PC-9 (cell line): ENCODE measurements at places on chromosomes 2 and 18. TPM values are rescaled to one million over a fixed set of nuclear protein-coding genes. Genes with fewer than 3 reads are reported as not detected.

Gene INHA
- total RNA-seq = 5.2 and 9.1 TPM in 2 replicates

Gene ACTG2
- total RNA-seq = not detected in 2 replicates

Gene ZNF385B
- total RNA-seq = 2.8 and 4.1 TPM in 2 replicates

Gene MYCN
- total RNA-seq = not detected in 2 replicates

Gene TMEM169
- 0.46 and 0.58 TPM in 2 replicates for total RNA-seq

Gene FHOD3
- total RNA-seq = 10.6 and 13.3 TPM in 2 replicates

Gene CRYGD
- not detected in 2 replicates for total RNA-seq

Gene TNFAIP6
- total RNA-seq = not detected in 2 replicates

Gene G6PC2
- not detected in 2 replicates for total RNA-seq

- H3K27me3 ChIP-seq = peaks cover 39% of the 10 kb centered on the region
- H3K4me1 ChIP-seq = no peaks in the 10 kb centered on the region
- no peaks in the 10 kb centered on the region for H3K36me3 ChIP-seq
- no peak for DNase-seq
These were observed 18.8 kb upstream of the SOX11 start for GRCh38 chr2:5673145-5674025.

- 0 out of 2 replicates have a peak, but pooled peaks cover 8% of the 10 kb centered on the region for H3K27me3 ChIP-seq
- no peak for DNase-seq
- H3K36me3 ChIP-seq = no peaks in the 10 kb centered on the region
- no peak overlapping the region for H3K27ac ChIP-seq
These were observed 166.0 kb upstream of the FAM98A start for GRCh38 chr2:33765122-33765521.

- H3K4me3 ChIP-seq = no peak overlapping the region
- no peak for DNase-seq
- no peaks in the 10 kb centered on the region for H3K4me1 ChIP-seq
- H3K27ac ChIP-seq = no peak overlapping the region
These were observed 32.9 kb downstream of the ACTR3 start for GRCh38 chr2:113922784-113923183.

DNA sequence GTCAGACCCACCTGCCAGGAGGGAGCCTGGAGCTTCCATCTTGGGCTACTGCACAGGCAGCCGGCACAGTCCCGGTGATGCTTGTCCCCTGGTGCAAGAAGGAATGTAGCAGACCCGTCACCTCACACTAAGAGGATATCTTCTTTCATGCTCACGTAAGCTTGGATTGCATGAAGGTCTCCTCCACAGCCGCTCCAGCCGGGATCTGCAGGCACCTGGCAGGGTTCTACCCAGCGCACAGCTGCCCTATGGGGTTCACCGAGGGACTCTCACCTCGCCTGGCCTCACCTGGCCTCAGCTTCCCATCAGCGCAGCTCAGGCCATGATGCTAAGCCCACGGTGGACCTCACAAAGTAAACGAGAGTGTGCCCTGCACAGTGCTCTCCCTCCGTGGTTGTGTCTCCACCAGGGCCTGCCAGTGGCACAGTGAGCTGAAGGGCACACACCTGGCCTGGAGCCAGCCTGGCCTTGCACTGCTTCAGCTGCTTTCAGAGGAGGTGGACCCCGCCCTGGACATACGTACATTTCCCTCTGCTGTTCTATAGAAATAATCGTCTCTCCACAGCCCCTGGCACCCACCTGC lies 239.1 kb downstream of the SEPTIN10 start:
- H3K4me3 ChIP-seq = no peak overlapping the region
- no peak for DNase-seq
- no peaks in the 10 kb centered on the region for H3K36me3 ChIP-seq
- no peak overlapping the region for H3K27ac ChIP-seq

DNA sequence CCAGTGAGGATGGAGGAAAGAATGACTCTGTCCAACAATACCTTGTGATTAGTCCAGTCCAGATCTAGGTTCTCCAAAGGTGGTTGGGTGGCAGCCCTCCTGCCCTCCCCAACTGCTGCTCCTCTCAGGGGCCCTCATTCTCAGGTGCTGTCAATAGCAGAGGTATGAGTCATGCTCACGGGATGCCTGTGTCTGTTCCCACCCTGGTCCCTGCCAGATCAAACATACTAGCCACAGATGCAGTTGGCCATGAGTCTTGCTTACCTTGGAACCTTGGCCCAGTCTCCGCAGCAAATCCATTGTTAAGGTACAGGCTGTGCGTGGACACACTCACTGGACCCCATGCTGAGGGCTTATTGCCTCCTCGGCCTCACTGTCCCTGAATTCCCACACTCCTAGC lies 24.9 kb upstream of the RPIA start:
- no peaks in the 10 kb centered on the region for H3K4me1 ChIP-seq
- H3K4me3 ChIP-seq = no peak overlapping the region
- H3K27ac ChIP-seq = no peak overlapping the region
- H3K27me3 ChIP-seq = no peaks in the 10 kb centered on the region

DNA sequence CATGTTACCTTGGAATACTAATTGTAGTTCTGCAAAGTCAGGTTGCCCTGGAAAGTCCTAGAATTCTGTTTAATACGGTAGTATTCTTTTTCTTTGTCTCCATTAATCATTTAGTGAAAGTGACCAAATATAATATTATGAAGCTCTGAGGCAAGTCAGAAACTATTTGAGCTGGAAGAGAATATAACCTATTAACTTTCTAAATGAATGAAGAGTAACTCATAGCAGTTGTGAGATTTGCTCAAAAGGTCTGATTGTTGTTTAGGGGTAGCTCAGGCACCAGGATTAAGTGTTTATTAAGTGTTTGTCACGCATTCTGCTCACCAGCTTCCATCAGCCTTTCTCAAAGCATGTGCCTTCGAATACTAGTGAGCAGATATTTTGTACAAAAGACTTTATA lies 46.7 kb upstream of the SERPINE2 start:
- no peaks in the 10 kb centered on the region for H3K36me3 ChIP-seq
- no peaks in the 10 kb centered on the region for H3K27me3 ChIP-seq
- H3K4me3 ChIP-seq = peak overlapping the region; percentile 0; the same call in 1 of the 2 replicates
- H3K4me1 ChIP-seq = peaks cover 42% of the 10 kb centered on the region
- H3K27ac ChIP-seq = peak overlapping the region; percentile 92

DNA sequence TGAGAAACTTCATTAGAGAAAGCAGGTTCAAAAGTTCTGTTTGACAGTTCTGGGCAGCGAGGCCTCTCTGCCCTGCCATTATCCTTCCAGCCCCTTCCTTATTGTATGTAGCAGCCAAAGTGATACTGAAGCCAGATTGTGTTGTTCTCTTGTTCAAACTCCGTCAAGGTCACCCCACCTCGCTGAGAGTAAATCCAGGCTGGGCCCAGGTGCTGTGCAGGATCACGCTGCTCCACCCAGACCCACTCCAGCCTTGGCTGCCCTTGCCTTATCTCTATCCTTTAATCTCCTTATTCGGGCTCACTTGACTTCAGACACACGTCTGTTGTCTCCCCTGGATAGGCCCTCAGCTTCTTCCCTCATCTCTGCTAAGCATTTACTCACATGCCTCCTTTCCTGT lies 196.1 kb downstream of the CPS1 start:
- DNase-seq = no peak
- H3K4me3 ChIP-seq = no peak overlapping the region
- no peaks in the 10 kb centered on the region for H3K4me1 ChIP-seq
- no peak overlapping the region for H3K27ac ChIP-seq
- H3K36me3 ChIP-seq = no peaks in the 10 kb centered on the region
- no peaks in the 10 kb centered on the region for H3K27me3 ChIP-seq

- H3K36me3 ChIP-seq = no peaks in the 10 kb centered on the region; the same call in 1 of the 2 replicates
- peak; percentile 83 for DNase-seq
- H3K4me3 ChIP-seq = peak overlapping the region; percentile 43; the same call in 1 of the 2 replicates
- H3K27ac ChIP-seq = peak overlapping the region; percentile 96
- H3K4me1 ChIP-seq = peaks cover 56% of the 10 kb centered on the region
These were observed 259.1 kb upstream of the RBMS1 start for GRCh38 chr2:160752475-160753330.

GRCh38 chr18:62413206-62413605 lies 88.1 kb downstream of the TNFRSF11A start:
- no peak for DNase-seq
- H3K4me3 ChIP-seq = no peak overlapping the region
- peaks cover 11% of the 10 kb centered on the region; the same call in 1 of the 2 replicates for H3K4me1 ChIP-seq
- H3K27ac ChIP-seq = no peak overlapping the region
- H3K27me3 ChIP-seq = no peaks in the 10 kb centered on the region

DNA sequence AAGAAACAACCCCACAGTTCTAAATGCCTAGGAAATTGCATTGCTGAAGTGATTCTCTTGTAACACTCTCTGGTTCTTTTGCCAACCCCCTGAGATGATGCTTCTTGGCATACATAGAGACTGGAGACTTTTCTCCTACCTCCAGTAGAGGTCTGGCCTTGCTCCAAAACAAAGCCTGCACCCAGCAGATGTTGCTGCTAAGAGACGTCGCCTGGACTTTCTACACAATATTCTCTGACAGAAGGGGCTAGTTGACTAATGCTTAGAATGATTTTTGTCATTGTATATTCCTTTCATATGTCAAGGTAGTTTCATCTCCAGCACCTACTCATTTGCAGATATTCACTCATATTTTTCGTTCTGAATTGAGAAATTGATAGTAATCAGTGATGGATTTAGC lies 24.6 kb downstream of the SOWAHC start:
- no peak for DNase-seq
- H3K4me3 ChIP-seq = no peak overlapping the region
- no peaks in the 10 kb centered on the region for H3K36me3 ChIP-seq
- H3K27me3 ChIP-seq = no peaks in the 10 kb centered on the region
- 0 out of 2 replicates have a peak overlapping the region, but pooled peaks have one; percentile 55 for H3K27ac ChIP-seq

DNA sequence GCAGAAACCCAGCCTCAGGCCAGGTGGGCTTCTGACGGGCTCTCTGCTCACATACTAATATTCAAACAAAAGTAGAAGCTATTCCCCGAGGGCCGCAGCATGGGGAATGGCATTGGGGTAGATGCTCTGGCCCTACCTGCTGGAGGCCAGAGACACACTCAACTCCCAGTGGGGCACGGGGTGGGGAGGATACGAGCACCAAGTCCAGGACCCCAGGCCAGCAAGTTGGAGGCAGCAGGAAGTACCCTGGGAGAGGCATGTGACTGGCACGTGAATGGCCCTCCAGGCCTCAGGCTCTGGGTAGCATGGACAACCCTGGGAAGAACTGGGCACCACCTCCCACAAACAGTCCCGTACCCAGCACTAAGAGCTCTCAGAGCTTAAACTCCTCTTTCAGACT lies 3.8 kb downstream of the DNMT3A start:
- no peaks in the 10 kb centered on the region for H3K36me3 ChIP-seq
- peaks cover 4% of the 10 kb centered on the region; the same call in 1 of the 2 replicates for H3K4me1 ChIP-seq
- DNase-seq = no peak
- no peak overlapping the region for H3K27ac ChIP-seq
- no peak overlapping the region for H3K4me3 ChIP-seq

DNA sequence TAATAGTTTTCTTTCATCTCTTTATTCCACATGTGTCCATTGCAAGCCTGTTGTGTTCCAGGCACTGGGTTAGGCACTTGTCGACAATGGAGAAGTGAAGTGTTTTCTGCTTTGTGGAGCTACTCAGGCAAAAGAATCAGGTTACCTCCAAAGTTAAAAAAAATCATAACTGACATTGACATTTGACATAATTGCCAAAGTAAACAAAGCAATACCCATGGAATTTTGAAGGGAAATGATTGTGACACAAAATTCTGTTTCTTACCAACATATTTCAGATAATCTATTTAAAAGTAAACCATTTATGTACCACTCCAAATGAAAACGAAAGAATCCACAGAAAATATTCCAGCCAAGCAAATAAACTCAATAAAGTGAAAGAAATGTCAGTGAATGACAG lies 6.4 kb upstream of the TGFA start:
- no peak for DNase-seq
- peaks cover 35% of the 10 kb centered on the region for H3K4me1 ChIP-seq
- H3K36me3 ChIP-seq = no peaks in the 10 kb centered on the region
- H3K27ac ChIP-seq = 0 out of 2 replicates have a peak overlapping the region, but pooled peaks have one; percentile 22
- H3K27me3 ChIP-seq = no peaks in the 10 kb centered on the region

GRCh38 chr2:10080536-10081304 lies 509 bp upstream of the CYS1 start:
- DNase-seq = no peak
- 0 out of 2 replicates have a peak, but pooled peaks cover 5% of the 10 kb centered on the region for H3K4me1 ChIP-seq
- peak overlapping the region; percentile 21; the same call in 1 of the 2 replicates for H3K4me3 ChIP-seq

GRCh38 chr2:21690005-21690404 lies 566.2 kb downstream of the TDRD15 start:
- H3K27me3 ChIP-seq = no peaks in the 10 kb centered on the region
- H3K27ac ChIP-seq = no peak overlapping the region
- no peaks in the 10 kb centered on the region for H3K4me1 ChIP-seq
- no peak for DNase-seq
- no peaks in the 10 kb centered on the region for H3K36me3 ChIP-seq
- no peak overlapping the region for H3K4me3 ChIP-seq

DNA sequence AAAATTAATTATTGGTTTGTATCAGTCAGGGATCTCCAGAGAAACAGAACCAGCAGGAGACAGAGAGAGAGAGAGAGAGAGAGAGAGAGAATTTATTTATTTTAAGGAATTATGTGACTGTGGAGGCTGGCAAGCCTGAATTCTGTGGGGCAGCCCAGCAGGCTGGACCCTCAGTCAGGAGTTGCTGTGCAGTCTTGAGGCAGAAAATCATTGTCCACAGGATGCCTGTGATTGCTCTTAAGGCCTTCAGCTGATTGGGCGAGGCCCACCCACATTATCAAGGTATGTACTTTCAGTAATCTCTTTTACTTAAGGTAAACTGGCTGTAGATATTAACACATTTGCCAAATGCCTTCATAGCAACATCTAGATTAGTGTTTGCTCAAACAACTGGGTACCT lies 155.3 kb downstream of the SEPTIN10 start:
- no peak overlapping the region for H3K4me3 ChIP-seq
- H3K27me3 ChIP-seq = no peaks in the 10 kb centered on the region
- no peak overlapping the region for H3K27ac ChIP-seq
- no peaks in the 10 kb centered on the region for H3K4me1 ChIP-seq

DNA sequence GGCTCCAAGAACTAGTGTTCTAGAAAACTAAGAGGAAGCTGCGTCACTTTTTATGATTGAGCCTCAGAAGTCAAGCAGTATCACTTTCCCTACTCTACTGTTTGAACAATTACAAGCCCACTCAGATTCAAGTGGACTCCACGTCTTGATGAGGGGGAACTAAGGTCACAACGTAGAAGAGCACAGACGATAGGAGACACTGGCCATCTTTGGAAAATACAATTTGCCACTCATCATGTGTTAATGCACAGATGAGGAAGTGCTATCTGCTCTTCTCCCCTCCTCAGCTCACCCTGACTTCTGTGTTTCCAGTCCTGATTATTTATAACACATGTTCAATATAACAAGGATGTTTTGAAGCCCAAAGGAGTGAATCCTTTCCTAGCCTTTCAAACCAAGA lies 76.1 kb upstream of the CYP1B1 start:
- peaks cover 26% of the 10 kb centered on the region for H3K4me1 ChIP-seq
- H3K27me3 ChIP-seq = no peaks in the 10 kb centered on the region
- no peaks in the 10 kb centered on the region for H3K36me3 ChIP-seq
- H3K27ac ChIP-seq = no peak overlapping the region
- no peak for DNase-seq

DNA sequence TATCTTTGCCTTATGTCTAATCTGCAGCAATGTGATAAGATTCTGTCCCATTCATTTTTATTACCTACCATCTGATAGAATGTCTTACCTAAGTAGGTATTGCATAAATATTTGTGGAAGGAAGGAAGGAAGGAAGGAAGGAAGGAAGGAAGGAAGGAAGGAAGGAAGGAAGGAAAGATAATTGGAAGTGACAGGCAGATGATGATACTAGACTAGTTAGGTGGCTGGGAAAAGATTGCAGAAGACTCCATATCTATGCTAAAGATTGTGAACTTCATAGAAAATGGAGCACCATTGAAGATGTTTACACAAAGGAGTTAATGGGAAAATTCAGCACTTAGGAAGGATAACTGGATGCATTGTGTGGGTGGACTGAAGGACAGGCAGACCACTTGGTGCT lies 909.0 kb downstream of the EPHA4 start:
- DNase-seq = no peak
- no peaks in the 10 kb centered on the region for H3K36me3 ChIP-seq
- no peak overlapping the region for H3K27ac ChIP-seq
- peaks cover 39% of the 10 kb centered on the region for H3K4me1 ChIP-seq
- no peak overlapping the region for H3K4me3 ChIP-seq
- no peaks in the 10 kb centered on the region for H3K27me3 ChIP-seq
